ENCODE measurements at places on chromosomes 3 and 15. TPM values are rescaled to one million over a fixed set of nuclear protein-coding genes. Genes with fewer than 3 reads are reported as not detected.

Gene HTR3E
- total RNA-seq, result not detected

Gene CFAP44
- 14.1 TPM for total RNA-seq

Gene RAD18
- total RNA-seq, result 23.6 TPM

Gene CIDEC
- total RNA-seq, result not detected

GRCh38 chr3:197026481-197026866, 3.1 kb downstream of the MELTF start:
- H3K27ac ChIP-seq, result no peak overlapping the region
- DNase-seq, result no peak
- no peaks in the 10 kb centered on the region for H3K4me1 ChIP-seq
- H3K36me3 ChIP-seq, result no peaks in the 10 kb centered on the region

- H3K36me3 ChIP-seq, result no peaks in the 10 kb centered on the region
- no peak overlapping the region for H3K4me3 ChIP-seq
- H3K27ac ChIP-seq, result no peak overlapping the region
- peak; percentile 24 for DNase-seq
Observed at GRCh38 chr3:99532246-99532645, 106.1 kb upstream of the COL8A1 start.

- peaks cover 26% of the 10 kb centered on the region for H3K4me1 ChIP-seq
- DNase-seq, result peak; percentile 56
- H3K36me3 ChIP-seq, result no peaks in the 10 kb centered on the region
Observed at GRCh38 chr3:94303897-94304296, 241.0 kb downstream of the NSUN3 start.

- H3K27me3 ChIP-seq, result no peaks in the 10 kb centered on the region
- no peak overlapping the region for H3K4me3 ChIP-seq
- peaks cover 3% of the 10 kb centered on the region for H3K36me3 ChIP-seq
- DNase-seq, result no peak
Observed at GRCh38 chr15:59169251-59169708, 37.4 kb upstream of the LDHAL6B start.

DNA sequence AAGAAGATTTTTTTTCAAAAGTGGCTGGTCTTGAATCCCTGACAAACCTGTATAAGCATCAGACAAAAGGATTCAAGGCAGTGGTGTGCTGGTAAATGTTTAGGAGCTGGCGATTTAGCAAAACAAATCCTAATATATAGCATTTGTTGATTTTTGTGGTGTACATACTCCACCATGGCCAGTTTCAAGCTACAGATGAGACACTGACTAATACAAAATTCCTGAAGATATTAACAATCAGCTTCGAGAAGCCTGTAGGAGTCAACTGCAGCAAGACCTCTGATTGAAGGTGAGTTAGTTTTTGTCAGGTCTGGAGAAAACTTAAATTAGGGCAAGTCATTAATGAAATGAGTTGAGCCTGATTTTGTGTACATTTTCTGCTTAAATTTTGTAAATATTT, 6.7 kb downstream of the STRIT1 start:
- no peak overlapping the region for H3K4me3 ChIP-seq
- H3K4me1 ChIP-seq, result no peaks in the 10 kb centered on the region
- H3K36me3 ChIP-seq, result no peaks in the 10 kb centered on the region
- H3K27me3 ChIP-seq, result no peaks in the 10 kb centered on the region

GRCh38 chr15:44584162-44584749, 47.3 kb downstream of the EIF3J start:
- no peaks in the 10 kb centered on the region for H3K27me3 ChIP-seq
- DNase-seq, result no peak
- no peaks in the 10 kb centered on the region for H3K4me1 ChIP-seq
- peaks cover 29% of the 10 kb centered on the region for H3K36me3 ChIP-seq
- H3K27ac ChIP-seq, result no peak overlapping the region
- H3K4me3 ChIP-seq, result no peak overlapping the region

DNA sequence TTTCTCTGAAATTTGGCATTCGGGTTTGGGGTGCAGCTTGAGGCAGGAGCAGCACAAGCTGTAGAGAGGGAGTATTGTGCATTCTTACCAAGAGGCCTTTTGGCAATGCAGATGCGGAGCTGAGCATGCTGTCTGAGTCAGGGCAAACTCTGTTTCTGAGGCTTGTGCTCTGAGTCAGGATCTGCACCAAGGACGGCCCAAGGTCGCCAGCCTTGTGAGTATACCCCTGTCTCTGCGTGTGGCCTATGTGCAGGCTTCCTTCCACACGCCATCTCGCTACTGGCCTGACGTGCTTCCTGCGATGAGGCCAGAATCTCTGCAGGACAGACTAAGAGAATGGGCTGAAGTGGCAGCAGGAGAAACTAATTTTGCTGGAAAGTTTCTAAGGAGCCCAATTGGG, 83.8 kb upstream of the ROPN1 start:
- H3K27ac ChIP-seq, result no peak overlapping the region
- no peaks in the 10 kb centered on the region for H3K27me3 ChIP-seq
- no peak for DNase-seq
- no peaks in the 10 kb centered on the region for H3K36me3 ChIP-seq

- H3K36me3 ChIP-seq, result no peaks in the 10 kb centered on the region
- no peak overlapping the region for H3K4me3 ChIP-seq
- DNase-seq, result no peak
- H3K4me1 ChIP-seq, result no peaks in the 10 kb centered on the region
- H3K27me3 ChIP-seq, result no peaks in the 10 kb centered on the region
- no peak overlapping the region for H3K27ac ChIP-seq
Observed at GRCh38 chr3:183481582-183481981, 53.2 kb upstream of the MCF2L2 start.

- H3K36me3 ChIP-seq, result no peaks in the 10 kb centered on the region
- H3K4me1 ChIP-seq, result peaks cover 6% of the 10 kb centered on the region
- peak overlapping the region; percentile 86 for H3K27ac ChIP-seq
- H3K4me3 ChIP-seq, result no peak overlapping the region
Observed at GRCh38 chr3:129195731-129196256, 12.1 kb upstream of the CNBP start.

DNA sequence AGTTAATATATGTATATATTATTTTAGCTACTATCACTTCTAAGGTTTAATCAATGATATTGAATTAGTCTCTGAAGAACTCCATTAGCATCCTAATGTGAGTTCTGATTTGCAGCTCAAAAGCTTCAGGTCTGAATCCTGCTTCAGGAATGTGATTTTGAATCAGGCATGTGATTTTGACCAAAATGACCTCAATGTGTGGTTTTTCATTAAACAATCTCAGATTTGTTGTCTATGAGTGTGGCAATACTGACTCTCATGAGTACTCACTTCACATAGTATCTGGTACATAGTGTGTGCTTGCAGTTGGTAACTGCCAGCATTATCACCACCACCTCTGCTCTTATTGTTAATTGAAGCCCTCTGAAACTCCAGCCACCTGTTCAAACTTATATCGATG, 251.0 kb downstream of the KCNH8 start:
- no peaks in the 10 kb centered on the region for H3K36me3 ChIP-seq
- no peak overlapping the region for H3K27ac ChIP-seq
- H3K4me1 ChIP-seq, result no peaks in the 10 kb centered on the region
- DNase-seq, result no peak
- H3K27me3 ChIP-seq, result no peaks in the 10 kb centered on the region

DNA sequence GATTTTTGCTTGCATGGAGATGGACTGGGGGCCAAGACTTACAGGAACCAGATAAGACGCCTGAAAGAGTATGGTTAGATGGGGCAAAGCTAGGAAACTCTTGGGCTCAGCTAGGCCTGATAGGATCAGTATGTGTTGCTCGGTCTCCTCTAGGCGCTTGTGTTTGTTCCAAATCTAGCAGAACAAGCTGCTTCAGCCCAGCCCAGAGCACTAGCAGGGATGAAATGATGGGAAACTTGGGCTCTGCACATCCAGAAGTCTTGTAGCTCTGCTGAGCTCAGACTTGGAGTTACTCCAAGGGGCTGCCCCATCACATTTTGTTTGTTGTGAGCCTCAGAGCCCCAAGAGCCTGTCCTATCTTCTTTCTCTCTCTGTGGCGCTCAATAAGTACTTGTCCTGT, 34.7 kb downstream of the FOXL2 start:
- H3K4me1 ChIP-seq, result peaks cover 4% of the 10 kb centered on the region
- H3K4me3 ChIP-seq, result no peak overlapping the region
- H3K36me3 ChIP-seq, result no peaks in the 10 kb centered on the region
- DNase-seq, result no peak

- no peak overlapping the region for H3K27ac ChIP-seq
- no peak for DNase-seq
- H3K4me1 ChIP-seq, result no peaks in the 10 kb centered on the region
- H3K36me3 ChIP-seq, result no peaks in the 10 kb centered on the region
- H3K27me3 ChIP-seq, result no peaks in the 10 kb centered on the region
Observed at GRCh38 chr3:111653766-111654165, 58.6 kb upstream of the ZBED2 start.

DNA sequence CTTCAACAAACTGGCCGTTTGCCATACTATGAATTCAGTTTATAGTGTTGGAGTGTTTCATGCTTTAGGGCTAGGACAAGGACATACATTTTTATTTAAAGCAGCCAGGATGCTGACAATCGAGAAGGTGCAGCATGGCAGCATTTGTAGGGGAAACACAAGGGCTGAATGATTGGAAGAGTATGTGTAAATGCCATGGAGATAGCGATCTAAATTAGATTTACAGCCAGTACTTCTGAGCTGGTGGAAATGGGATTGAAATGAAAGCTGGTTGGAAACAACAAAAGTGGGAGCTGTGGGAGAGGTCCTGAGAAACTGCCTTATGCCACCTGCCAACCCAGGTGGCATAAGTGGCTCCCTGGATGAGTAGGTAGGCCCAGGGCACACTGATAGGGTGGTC, 209.9 kb upstream of the MRPL3 start:
- H3K4me1 ChIP-seq, result no peaks in the 10 kb centered on the region
- no peak overlapping the region for H3K27ac ChIP-seq
- H3K4me3 ChIP-seq, result no peak overlapping the region
